NCI-H146 (cell line): ENCODE measurements at places on chromosomes 11 and 22.

- DNase-seq: no peak
Observed at GRCh38 chr11:123211981-123212380, 16.9 kb upstream of the CLMP start.

DNA sequence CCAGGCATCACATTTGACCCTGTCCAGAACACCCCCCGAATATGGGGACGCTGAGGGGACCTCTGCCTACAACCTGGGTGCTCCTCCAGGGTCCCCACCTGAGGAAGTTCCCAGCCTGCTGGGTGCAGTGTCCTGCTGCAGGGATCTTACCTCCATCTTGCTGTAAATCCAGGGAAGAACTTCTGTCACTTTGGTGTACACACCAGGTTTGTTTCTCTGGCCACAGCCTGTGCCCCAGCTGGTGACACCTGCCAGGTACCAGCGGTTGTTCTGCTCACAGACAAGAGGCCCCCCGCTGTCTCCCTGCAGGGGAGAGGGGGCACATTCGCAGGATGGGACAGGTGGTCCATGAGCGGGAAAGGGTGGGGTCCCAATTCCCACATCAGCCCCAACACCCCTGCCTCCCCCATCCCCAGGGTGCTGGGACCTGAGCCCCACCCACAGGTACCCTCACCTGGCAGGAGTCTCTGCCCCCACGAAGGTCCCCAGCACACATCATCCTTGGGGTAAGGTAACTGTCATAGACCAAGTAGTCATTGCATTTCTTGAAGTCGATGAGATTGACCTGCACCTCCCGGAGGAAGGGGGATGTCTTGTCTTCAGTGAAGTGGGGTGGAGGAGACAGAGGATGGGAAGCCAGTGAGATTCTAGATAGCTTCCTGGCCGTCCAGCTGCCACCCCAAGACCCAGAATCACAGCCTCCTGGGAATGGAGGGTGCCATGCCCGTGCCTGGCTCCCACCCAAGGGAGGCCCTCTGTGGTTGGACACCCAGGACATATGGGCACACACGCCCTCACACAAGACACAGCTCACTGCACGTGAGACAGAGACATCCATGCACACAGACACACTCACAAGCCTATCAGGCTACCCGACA, 25.5 kb downstream of the TMPRSS13 start:
- peak; percentile 87 for DNase-seq

GRCh38 chr11:1382831-1383607, 6.7 kb upstream of the BRSK2 start:
- DNase-seq: peak; percentile 73

DNA sequence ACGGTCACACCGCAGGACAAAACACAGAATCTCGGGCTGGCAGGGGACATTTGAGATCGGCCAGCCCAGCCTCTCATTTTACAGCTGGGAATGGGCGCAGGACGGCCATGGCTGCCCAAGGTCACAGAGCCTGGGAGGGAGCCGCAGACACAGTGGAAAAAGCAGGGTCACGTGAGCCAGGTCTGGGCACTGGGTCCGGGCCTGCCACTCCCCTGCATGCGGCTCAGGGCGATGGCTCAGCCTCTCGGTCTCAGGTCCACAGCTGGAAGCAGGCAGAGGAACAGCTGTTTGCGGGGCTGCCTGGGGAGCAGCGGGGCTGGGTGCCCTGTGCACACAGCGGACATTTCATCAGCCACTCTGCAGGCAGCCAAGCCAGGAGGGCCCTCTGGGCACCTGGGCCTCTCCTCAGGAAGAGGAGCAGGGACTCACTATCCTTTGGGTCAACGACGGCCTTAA, 10.4 kb upstream of the PPARA start:
- DNase-seq: no peak

DNA sequence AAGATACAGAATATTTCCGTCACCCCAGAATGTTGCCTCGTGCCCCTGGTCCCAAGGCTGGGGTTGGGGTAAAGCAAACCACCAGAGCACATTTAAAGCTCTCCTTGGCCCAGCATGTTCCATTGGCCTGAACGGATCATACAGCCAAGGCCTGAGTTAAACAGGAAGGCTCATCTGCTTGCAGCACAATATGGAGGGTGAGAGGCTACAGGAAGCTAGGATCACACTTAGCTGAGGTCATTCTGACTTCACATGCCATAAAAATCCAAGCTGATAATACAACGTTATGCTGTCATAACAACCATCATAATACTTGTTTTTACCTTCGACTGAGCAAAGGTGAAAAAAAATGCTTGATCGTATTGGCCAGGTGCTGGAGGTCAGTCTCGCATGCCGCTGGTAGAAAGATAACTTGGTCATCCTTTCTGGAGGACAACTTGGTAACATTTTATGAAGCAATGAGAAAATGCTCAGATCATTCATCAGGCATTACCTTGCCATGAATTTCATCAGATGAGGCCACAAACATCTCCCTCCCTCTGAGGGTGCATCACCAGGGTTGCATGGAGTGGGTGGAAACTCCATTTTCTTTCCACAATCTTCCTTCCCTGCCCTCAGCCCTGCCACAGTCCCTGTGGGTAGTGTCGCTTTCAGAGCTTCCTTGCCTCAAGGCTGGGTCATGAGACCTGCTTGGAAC, 31.9 kb upstream of the RTL6 start:
- DNase-seq: no peak

DNA sequence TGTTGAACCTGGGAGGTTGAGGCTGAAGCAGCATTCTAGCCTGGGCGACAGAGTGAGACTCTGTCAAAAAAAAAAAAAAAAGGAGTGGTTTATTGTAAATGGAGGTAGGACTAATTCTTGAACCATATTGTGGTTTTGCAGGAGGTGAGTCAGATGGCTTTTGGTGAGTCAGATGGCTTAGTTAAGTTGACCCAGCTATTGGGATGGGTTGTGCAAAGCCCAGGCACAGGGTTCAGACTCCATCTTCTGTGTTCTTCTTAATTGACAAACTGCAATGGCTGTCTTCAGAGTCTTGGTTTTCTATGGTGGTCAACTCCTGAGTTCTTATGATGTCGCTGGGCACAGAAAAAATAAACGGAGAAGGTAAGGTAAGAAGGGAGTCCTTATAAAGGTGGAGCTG, 182.7 kb downstream of the ADAMTS15 start:
- no peak for DNase-seq

- no peak for DNase-seq
Observed at GRCh38 chr11:124551189-124551588, 7.7 kb upstream of the OR8B12 start.

DNA sequence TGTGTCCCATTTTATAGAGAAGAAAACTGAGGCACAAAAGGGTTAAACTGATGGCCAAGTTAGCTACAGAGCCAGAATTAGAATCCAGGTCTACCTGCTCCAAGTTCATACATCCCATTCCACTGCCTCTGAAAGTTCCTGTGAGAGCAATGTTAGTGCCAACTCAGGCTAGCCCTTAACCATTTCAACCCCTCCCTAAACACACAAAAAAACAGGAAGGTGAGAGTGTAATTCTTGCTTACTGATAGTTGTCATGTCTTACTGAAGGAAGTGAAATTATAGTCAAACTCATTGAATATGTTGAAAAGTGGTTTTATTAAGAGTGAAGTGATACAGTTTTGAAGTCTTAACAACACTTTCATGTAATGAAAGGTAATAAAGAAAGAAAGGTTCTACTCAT, 2.9 kb upstream of the E2F8 start:
- no peak for DNase-seq

GRCh38 chr22:20479612-20480196, 15.9 kb downstream of the KLHL22 start:
- no peak for DNase-seq

DNA sequence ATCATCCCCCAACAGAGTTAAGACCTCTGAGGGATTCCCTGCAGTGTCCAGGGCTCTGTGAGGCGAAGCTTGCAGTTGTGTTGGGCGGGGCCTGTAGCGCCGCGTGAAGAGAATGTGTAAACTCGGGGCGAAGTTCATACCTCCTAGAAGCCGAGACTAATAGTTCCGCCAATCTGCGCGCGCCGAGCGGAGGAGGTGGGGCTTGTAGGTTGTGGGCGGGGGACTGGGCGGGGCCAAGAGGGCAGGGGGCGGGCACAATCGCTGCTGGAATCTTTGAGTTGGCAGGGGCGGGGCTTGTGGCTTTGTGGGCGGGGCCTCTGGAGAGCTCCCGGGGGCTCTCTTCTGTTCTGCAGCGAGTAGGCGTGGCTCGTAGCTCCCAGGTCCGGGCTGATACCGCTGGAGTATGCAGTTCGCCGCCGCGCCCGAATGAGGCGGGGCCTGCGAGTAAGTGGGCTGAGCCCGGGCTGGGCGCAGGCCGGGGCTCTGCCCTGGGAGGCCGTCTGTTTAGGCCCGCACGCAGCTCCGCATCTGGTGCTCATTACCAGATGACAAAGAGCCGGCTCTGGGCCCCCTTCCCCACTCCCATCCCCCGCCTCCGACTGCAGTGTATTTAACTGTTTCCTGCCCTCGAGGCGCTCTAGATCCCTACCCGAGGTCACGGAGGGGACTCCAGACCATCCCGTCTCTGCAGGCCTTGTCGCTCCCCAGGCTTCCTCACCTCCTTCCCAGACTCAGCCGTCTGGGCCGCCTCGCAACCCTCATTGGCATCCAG, 4.1 kb downstream of the CD248 start:
- peak; percentile 95 for DNase-seq

DNA sequence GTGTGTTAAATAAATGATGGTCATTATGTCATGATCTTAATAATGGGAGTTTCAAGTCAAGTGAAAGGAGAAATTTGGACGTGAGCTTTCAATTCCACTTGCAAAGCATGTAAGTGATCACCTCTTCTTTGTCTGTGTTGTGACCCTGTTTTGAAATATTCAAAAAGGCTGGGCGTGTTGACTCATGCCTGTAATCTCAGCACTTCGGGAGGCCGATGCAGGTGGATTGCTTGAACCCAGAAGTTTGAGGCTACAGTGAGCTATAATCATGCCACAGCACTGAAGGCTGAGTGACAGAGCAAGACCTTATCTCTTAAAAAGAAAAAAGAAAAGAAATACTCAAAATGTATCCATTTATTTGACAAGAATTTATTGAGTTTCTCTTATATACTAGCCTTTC, 32.9 kb upstream of the EED start:
- peak; percentile 15 for DNase-seq

DNA sequence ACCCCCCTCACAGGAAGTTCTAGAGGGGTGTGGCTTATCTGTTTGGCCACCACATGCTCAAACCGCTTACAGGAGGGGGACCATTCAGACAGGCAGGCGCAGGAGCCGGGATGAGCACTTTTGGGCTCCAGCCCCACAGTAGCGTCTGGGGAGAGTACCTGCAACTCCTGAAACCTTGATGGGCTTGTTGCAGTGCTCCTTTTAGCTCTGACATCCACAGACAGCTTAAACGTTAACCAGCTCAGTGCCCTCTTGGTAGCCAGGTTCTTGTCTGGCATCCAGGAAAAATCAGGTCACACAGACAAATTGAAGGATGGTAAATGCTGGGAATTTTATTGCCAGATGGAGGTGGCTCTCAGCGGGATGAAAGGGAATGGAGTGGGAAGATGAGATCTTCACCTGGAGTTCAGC, 326.3 kb downstream of the ETS1 start:
- no peak for DNase-seq

GRCh38 chr22:45472426-45472825, 30.3 kb upstream of the FBLN1 start:
- no peak for DNase-seq

DNA sequence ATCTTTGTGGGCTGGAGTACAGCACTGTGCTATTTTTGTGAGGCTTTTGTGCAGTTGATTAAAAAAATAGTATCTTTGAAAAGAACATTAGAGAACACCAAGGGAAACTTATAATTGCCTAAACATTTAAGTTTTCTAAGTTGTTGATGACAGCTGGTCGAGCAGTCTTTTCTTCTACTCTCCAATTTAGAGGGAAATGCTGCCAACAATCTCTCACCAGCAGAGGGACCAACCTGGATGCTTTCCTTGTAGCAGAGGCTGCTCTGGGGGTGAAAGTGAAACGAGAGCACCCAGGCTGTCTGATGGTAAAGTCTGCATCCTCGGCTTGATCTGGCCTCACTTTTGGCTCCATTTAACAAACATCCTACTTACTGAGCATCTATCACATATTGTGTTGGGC, 1286.5 kb upstream of the TENM4 start:
- no peak for DNase-seq

- no peak for DNase-seq
Observed at GRCh38 chr11:97943493-97943892, 1077.3 kb upstream of the CNTN5 start.

GRCh38 chr22:48104766-48105165, 1342.3 kb downstream of the TBC1D22A start:
- DNase-seq: no peak

GRCh38 chr11:130359419-130359818, 44.7 kb upstream of the ZBTB44 start:
- no peak for DNase-seq

- DNase-seq: no peak
Observed at GRCh38 chr22:27370269-27370668, 431.3 kb downstream of the MN1 start.

- DNase-seq: no peak
Observed at GRCh38 chr22:46995501-46996360, 233.3 kb downstream of the TBC1D22A start.

GRCh38 chr11:112751772-112752171, 209.4 kb upstream of the NCAM1 start:
- no peak for DNase-seq

GRCh38 chr11:115464269-115464668, 39.9 kb downstream of the CADM1 start:
- DNase-seq: no peak

DNA sequence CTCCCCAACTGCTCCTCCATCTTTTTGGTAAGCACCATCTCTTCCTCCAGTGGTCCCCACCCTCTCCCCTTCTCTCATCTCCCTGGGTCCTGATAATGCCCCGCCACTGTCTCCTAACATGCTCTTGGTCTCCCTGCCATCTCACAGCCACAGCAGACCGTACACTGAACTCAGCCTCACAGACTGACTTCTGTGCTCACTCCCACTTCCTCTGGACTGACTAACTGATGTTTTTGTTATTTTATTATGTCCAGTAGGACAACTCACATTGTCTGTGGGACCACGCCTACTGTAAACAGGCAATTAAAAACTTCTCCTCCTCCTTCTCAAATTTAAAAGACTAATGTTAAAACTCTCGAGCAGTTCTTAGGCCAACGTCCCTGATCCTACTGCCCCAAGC, 2.6 kb upstream of the GNAZ start:
- no peak for DNase-seq

DNA sequence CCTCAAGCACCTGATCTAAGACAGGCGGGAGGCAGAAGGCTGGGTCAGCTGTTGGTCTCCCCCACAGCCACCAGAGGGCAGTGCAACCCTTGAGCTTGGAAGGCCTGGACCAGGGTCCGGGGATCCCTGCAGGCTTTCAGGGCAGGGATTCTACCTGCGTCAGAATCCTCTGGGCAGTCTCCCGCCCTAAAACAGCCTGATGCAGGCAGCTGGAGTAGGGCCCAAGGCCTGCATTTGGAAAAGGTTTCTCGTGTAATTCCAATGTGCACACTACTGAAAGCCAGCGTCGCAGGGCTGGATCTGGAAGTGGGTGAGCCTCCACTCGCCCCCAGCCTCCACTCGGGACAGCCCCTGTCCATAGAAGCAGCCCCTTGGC, 31.8 kb downstream of the BID start:
- DNase-seq: peak; percentile 54

DNA sequence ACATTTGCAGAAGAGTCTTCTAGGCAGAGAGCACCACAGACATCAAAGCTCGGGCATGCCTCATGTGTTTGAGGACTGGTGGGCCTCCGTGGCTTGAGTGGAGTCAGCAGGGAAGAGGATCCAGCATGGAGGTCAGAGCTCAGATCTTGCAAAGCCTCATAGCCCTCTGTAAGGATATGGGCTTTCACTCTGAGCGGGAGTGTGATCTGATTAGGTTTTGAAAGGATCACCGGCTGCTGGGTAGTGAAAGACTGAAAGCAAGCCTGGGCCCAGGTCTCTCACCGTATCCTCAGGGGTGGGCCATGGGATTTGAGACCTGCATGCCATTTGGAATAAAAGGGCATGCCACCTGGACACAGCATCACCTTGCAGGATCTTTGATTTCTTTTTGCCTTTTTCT, 112.7 kb downstream of the TEAD1 start:
- DNase-seq: no peak
